Fibroblast of upper back skin (primary cell): ENCODE measurements at places on chromosomes 7 and 10.

GRCh38 chr7:66125052-66125694 is 10.5 kb downstream of the CRCP start:
- peak; percentile 43 for DNase-seq

GRCh38 chr7:6590645-6591110 is 857 bp downstream of the INTS15 start:
- no peak for DNase-seq

DNA sequence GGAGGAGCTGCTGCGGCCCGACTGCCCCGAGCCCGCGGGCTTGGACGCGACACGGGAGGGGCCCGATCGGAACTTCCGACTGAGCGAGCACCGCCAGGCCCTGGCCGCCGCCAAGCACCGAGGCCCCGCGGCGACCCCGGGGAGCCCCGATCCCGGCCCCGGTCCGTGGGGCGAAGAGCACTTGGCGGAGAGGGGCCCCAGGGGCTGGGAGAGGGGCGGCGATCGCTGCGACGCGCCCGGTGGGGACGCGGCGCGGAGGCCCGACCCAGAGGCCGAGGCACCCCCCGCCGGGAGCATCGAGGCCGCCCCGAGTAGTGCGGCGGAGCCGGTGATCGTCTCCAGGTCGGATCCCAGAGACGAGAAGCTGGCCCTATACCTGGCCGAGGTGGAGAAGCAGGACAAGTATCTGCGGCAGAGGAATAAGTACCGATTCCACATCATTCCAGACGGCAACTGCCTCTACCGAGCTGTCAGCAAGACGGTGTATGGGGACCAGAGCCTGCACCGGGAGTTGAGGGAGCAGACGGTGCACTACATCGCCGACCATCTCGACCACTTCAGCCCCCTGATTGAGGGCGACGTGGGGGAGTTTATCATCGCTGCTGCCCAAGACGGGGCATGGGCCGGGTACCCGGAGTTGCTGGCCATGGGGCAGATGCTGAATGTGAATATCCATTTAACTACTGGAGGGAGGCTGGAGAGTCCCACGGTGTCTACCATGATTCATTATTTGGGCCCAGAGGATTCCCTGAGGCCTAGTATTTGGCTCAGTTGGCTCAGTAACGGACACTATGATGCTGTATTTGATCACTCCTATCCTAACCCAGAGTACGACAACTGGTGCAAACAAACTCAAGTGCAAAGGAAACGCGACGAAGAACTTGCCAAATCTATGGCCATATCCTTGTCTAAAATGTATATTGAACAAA is 1.4 kb downstream of the OTUD1 start:
- DNase-seq, result no peak

GRCh38 chr7:40815022-40815421 is 680.2 kb downstream of the SUGCT start:
- no peak for DNase-seq

DNA sequence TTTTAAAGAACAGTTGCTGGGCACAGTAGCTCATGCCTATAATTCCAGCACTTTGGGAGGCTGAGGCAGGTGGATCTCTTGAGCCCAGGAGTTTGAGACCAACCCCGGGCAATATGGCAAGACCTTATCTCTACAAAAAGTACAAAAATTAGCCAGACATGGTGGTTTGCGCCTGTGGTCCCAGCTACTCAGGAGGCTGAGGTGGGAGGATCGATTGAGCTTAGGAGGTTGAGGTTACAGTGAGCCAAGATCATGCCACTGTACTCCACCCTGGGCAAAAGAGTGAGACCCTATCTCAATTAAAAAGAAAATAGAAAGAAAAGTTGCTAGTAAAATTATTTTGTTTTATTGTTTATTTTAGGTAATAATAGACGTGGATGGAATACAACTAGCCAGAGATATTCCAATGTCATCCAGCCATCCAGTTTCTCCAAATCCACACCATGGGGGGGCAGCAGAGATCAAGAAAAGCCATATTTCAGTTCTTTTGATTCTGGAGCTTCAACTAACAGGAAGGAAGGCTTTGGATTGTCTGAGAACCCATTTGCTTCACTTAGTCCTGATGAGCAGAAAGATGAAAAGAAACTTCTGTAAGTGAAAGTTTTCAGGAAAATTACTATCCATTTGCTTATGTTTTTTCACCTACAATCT is 3.0 kb downstream of the NUP42 start:
- DNase-seq, result peak; percentile 50
